Vagina (tissue), 2 donors: ENCODE measurements at places on chromosomes 2 and 18.

DNA sequence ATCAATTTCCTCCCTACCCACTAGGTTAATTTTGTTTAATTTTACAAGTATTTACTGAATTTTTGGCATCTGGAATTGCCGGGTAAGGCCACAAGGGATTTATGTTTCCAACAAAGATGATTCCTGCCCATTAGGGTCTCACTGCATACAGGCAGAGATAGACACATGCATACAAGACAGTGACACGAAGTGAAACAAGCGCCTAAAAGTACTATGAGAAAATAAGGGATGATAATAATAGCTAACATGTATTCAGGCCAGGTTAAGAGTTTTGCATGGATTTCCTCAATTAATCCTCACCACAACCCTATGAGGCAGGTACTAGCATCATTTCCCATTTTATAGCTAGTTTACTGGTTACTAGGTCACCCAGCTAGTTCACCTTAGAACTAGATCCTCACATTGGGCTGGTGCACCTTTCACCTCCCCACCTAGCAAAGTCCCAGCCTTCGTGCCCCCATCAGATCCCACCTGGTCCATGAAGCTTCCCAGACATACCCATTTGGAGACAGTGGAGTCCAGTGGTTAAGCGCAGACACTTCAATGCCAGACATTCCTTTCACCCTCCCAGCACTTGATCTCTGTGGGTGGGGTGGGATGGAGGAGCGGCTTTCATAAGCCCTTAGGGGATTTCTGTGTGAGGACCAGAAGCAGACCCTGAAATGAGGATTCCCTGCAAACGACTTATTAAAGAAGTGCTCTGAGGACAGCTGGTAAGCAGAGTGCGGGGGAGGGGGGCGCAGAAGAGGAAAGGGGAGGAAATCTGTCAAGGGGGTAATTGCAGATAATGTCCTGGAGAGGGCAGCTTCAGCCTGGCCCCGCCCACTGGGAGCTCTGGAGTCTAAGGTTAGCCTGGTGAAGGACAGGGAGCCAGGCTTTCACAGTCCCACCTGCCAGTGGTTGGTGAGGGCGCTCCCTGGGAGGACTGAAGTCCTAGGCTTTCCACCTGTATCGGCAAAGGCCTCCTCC lies 5.8 kb upstream of the DGUOK start:
- DNase-seq = peak; percentile 91
- no peak overlapping the region for H3K27ac ChIP-seq
- peaks cover 6% of the 10 kb centered on the region for H3K4me1 ChIP-seq
- no peaks in the 10 kb centered on the region for H3K27me3 ChIP-seq
- H3K36me3 ChIP-seq = no peaks in the 10 kb centered on the region

- no peak for DNase-seq
- no peak overlapping the region for H3K4me3 ChIP-seq
- H3K36me3 ChIP-seq = no peaks in the 10 kb centered on the region
- no peak overlapping the region for H3K27ac ChIP-seq
- H3K4me1 ChIP-seq = no peaks in the 10 kb centered on the region
- H3K27me3 ChIP-seq = no peaks in the 10 kb centered on the region
These were observed 146.4 kb downstream of the FTCDNL1 start for GRCh38 chr2:199704358-199705238.

- no peaks in the 10 kb centered on the region for H3K27me3 ChIP-seq
These were observed 172.7 kb upstream of the ARL4C start for GRCh38 chr2:234669621-234670020.

DNA sequence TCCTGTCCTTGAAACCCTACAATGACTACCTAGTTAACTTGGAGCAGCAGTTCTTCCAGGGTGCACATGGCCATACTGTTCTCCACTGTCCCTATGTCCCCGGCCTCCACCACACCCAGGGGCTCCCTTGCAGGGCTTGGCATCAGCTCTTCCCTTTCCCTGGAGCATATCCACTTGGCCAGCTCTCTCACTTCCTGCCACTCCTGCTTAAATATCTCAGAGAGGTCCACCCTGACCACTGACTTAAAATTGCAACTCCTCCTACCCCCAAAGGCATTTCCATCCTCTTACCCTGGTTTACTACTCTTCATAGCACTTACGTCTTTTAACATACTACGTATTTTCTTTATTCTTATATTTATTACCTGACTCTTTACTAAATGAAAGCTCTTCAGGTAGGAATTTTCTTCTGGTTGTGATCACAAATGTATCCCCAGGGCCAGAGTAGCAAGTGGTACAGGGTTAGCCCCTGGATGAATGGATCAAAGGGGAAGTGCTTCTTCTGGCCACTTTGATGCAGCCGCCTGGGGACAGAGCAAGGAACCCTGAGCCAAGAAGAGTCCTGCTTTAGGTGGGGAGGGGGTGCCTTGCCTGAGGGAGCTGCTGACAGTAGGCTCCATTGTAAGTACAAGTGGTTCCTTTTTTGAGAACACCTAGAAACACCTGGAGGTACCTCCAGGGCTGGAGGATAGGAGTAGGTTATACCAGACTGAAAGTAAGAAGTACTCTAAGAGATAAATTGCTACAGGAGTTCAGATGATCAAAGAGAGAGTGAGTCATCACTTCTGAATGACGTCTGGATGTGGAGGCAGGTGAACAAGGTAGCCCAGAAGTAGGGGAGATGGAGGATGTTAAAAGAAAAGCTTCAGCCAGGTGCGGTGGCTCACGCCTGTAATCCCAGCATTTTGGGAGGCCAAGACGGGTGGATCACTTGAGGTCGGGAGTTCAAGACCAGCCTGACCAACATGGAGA lies 82.2 kb downstream of the SOCS6 start:
- H3K4me3 ChIP-seq = no peak overlapping the region
- H3K36me3 ChIP-seq = no peaks in the 10 kb centered on the region
- no peak overlapping the region for H3K27ac ChIP-seq
- DNase-seq = no peak

DNA sequence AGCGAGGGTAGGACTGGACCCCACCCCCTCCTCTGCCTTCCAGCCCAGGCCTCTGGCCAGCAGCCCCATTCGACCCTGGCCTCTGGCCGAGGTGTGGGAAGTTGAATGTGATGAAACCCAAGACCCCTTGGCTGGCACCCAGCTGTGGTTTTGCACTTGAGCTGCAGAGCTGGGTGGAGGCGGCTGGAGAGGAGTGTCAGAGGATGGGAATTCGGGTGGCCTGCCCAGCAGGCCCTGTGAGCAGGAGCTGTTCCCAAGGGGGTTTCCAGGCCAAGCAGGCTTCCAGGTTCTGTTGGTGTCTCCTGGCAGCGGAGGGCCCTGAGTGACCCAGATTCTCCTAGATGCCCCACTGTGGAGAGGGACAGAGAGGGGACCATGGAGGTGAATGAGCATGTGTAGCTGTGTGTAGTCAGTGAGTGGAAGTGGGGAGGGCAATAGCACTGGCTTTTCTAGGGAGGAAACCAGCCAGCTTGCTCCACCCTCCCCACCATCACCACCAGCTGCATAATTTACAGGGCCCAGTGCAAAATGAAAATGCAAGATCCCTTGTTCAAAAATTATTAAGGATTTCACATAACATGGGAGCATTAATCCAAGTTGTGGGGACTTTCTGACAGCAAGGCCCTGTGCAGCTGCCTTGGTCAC lies 172.2 kb upstream of the HAAO start:
- no peak overlapping the region for H3K4me3 ChIP-seq
- H3K27me3 ChIP-seq = no peaks in the 10 kb centered on the region
- H3K4me1 ChIP-seq = peaks cover 90% of the 10 kb centered on the region
- H3K27ac ChIP-seq = peak overlapping the region; percentile 87
- peak; percentile 89 for DNase-seq

DNA sequence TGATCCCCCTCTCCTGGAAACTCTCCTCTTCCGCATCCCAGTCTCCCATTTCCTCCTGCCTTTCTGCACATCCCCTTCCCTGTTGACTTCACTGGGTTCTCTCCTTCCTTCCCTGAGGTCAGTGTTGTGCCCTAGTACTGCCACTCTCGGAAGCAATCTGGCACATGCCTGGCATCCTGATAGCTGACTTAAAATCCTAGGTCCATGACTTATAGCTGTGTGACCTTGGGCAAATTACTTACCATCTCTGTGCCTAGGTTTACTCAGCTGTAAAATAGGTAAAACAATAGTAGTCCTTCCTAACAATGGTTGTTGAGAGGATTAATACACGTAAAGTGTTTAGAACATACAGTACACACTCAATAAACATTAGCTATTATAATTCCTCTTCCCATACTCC lies 9.3 kb downstream of the EVA1A start:
- no peak overlapping the region for H3K4me3 ChIP-seq
- H3K27ac ChIP-seq = no peak overlapping the region
- no peaks in the 10 kb centered on the region for H3K4me1 ChIP-seq

DNA sequence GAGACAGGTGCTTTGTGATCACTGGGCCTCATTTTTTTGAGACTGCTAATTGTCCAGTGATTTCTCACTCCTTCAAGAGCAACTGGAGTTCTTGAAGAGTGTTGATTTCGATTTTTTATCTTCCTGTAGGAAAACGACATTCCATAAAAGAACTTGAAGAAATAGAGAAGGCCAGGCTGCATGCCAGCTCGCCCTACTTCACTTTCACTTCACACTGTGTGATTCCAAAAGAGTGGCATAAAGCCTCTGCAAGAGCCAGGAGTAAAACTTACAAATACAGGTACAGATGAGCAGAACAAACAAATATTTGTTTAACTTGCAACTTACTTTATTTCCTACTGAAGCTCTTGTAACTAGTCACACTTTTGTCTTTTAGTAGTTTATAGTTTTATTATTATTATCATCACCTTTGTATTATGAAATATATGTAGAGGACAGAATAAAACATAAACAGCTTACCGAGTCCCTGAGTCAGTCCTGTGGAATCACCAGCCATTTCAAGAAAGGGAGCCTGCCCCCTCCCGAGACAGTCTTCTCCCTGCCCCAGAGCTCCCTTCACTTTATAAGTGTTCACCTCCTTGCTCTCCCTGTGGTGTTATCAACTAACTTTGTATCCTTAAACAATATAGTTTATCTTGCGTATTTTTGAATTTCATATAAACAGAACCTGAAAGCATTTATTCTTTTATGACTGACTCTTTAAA lies 8.7 kb downstream of the FAM228A start:
- DNase-seq = no peak
- no peaks in the 10 kb centered on the region for H3K36me3 ChIP-seq
- no peak overlapping the region for H3K4me3 ChIP-seq

DNA sequence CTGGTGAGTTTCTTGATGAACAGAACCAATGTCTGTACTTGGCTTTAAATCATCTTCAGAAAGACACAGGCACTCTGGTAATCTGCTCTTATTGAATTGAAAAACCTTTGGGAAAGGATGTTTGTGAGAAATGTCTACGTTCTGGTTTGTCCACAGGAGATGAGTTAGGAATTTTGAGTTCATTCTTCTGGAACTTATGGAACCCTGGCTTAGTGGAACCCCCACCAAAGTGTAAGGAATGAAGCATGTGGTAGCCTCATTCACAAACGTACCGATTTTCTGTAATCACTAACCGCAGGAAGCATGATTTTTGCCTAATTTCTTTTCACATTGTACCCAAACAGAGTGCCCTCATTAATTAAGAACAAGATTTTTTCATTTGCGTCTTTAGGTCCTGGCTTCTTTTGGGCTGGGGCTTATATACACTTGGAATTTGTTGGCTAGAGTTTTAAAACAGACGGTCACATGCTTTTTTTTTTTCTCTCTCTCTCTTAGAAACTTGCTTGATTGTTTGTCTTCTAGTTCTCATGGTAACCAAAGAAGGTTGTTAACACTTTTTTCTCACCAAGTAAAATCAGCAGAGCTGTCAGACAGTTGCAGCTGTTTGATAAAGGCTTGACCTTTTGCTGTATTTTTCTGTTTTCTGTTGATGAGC lies 314.1 kb upstream of the THUMPD2 start:
- no peak overlapping the region for H3K27ac ChIP-seq
- H3K36me3 ChIP-seq = no peaks in the 10 kb centered on the region
- no peaks in the 10 kb centered on the region for H3K27me3 ChIP-seq

GRCh38 chr18:34993289-34993688 lies 47.9 kb upstream of the MAPRE2 start:
- no peak overlapping the region for H3K4me3 ChIP-seq
- no peak overlapping the region for H3K27ac ChIP-seq
- peaks cover 38% of the 10 kb centered on the region for H3K4me1 ChIP-seq
- DNase-seq = no peak

- H3K27ac ChIP-seq = no peak overlapping the region
- no peak for DNase-seq
- H3K27me3 ChIP-seq = no peaks in the 10 kb centered on the region
- peaks cover 39% of the 10 kb centered on the region for H3K4me1 ChIP-seq
These were observed 336.9 kb downstream of the BCL11A start for GRCh38 chr2:60216452-60216995.

DNA sequence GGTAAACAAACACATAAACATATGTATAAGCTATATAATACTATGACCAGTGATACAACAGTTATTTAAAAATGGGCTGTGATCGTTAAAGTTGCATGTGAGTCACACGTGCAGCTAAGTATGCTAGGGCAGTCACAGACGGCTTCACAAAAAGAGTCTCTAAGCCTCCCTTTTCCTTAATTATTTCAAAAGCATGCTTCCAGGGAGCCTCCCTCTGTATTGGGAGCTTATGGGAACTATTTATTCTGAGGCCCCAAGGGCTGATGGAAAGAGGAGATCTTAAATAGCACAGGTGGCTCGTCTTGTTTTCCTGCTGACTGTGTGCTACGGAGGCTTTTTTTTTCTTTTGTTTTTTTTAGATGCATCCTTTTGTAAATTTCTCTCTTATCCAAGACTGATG lies 94.3 kb downstream of the ADCYAP1 start:
- H3K27me3 ChIP-seq = no peaks in the 10 kb centered on the region
- H3K36me3 ChIP-seq = no peaks in the 10 kb centered on the region
- H3K4me1 ChIP-seq = no peaks in the 10 kb centered on the region
- no peak for DNase-seq

- no peak overlapping the region for H3K4me3 ChIP-seq
- no peaks in the 10 kb centered on the region for H3K27me3 ChIP-seq
- no peak for DNase-seq
- no peak overlapping the region for H3K27ac ChIP-seq
- no peaks in the 10 kb centered on the region for H3K36me3 ChIP-seq
- peaks cover 88% of the 10 kb centered on the region for H3K4me1 ChIP-seq
These were observed 7.9 kb downstream of the REV1 start for GRCh38 chr2:99481941-99482340.

GRCh38 chr2:38574278-38574677 lies 28.4 kb downstream of the HNRNPLL start:
- DNase-seq = no peak
- no peak overlapping the region for H3K4me3 ChIP-seq
- H3K27ac ChIP-seq = no peak overlapping the region

DNA sequence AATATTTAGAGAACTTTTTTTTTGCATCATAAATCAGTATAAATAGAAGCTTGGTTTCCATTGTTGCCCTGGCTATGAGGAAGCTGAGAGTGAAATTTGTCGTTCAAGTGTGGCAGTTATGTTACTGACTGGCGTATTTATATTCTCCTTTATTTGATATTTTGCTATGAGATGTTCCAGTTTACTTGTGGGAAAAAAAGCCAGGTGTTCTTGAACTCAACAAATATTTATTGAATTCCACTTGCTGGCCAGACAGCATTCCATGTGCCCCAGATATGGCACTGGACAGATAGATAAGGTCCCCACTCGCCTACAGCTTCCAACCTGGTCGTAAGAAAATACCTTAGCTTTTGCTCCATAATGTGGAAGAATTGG lies 44.7 kb downstream of the NEDD4L start:
- no peak overlapping the region for H3K27ac ChIP-seq
- no peak overlapping the region for H3K4me3 ChIP-seq
- no peaks in the 10 kb centered on the region for H3K36me3 ChIP-seq
- no peaks in the 10 kb centered on the region for H3K27me3 ChIP-seq
- no peaks in the 10 kb centered on the region for H3K4me1 ChIP-seq

- DNase-seq = no peak
- no peaks in the 10 kb centered on the region for H3K4me1 ChIP-seq
- no peaks in the 10 kb centered on the region for H3K27me3 ChIP-seq
- no peak overlapping the region for H3K27ac ChIP-seq
These were observed 142.9 kb downstream of the DSEL start for GRCh38 chr18:67373636-67374035.
